ENCODE measurements at places on chromosomes 2 and 18.

GRCh38 chr2:108297436-108298141, 8.9 kb downstream of the SULT1C2 start:
- no peak for DNase-seq

DNA sequence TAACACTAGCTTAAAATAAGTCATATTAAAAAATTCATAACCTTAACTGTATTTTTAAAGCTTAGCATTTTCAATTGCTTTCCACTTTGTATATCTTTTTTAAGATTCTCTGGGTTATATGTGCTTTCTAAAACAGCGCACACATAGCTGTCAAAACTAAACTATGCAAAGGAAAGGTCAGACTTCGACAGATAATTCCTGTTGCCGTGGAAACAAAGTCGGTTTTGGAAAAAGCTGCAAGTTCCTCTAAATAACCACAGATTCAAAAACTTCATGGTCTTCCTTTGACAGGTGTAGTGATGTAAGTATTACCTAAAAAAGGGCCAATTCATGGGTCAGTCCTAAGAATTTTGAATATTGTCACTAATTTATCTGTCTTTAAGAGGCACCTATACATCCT, 249.6 kb upstream of the TFPI start:
- no peak for DNase-seq

- no peak for DNase-seq
Measured at GRCh38 chr2:231361701-231362554, 33.6 kb upstream of the B3GNT7 start.

GRCh38 chr18:26121476-26121875, 12.2 kb upstream of the PSMA8 start:
- no peak for DNase-seq

DNA sequence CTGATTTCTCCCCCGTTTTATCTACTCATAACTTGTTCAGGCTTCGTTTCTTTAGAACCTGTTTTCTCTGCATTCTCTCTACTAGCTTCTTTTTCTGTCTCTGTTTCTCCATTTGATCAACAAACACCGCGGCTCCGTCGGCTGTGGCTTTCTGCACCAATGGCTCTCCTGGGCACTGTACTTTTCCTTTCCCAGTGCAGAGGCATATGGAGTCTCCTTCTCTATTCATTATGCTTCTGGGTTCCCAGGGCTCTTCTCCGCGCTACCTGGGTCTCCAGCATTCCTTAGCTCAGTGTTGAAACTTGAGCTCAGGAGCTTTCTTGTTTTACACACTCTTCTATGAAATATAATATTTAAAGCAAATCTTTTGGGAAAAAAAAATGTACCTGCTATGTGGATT, 196.6 kb upstream of the SOX11 start:
- DNase-seq, result no peak

GRCh38 chr2:55729136-55729685, 35.6 kb upstream of the PNPT1 start:
- DNase-seq, result no peak

GRCh38 chr2:64325477-64325851, 128.5 kb upstream of the LGALSL start:
- no peak for DNase-seq

DNA sequence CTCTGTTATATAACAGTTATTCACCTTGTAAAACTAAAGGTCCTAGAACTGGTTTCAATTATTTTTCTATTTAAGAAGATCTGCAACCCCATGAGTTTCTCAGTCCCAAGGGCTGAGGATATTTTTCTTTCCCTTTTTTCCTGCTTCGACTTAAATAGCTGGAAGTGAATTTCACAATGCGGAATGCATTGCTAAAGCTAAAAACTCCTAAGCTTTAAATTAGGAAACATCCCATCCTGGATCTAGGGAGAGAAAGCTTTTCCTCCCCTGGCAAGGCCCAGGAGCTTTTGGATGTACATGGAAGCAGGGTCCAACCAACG, 1.4 kb downstream of the RFX8 start:
- DNase-seq, result no peak

GRCh38 chr2:167355821-167356220, 467.5 kb downstream of the XIRP2 start:
- DNase-seq, result no peak

DNA sequence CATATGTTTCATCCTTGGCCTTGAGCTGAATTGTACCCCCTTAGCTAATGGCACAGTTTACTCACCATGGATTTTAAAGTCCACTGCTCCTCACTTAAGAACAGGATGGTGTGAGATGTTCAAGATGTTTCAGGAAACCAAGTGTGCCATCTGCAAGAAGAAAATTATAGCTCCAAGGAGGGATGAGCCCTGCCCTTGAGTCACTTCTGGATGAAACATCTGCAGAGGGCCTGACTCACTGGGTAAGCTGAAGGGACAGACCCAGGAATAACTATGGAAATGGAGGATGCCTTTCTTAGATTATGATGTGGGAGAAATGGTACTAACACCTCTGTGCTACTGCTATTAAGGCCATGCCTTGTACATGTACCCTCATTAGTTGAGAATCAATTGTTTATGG, 6.4 kb downstream of the MARS2 start:
- DNase-seq, result no peak

DNA sequence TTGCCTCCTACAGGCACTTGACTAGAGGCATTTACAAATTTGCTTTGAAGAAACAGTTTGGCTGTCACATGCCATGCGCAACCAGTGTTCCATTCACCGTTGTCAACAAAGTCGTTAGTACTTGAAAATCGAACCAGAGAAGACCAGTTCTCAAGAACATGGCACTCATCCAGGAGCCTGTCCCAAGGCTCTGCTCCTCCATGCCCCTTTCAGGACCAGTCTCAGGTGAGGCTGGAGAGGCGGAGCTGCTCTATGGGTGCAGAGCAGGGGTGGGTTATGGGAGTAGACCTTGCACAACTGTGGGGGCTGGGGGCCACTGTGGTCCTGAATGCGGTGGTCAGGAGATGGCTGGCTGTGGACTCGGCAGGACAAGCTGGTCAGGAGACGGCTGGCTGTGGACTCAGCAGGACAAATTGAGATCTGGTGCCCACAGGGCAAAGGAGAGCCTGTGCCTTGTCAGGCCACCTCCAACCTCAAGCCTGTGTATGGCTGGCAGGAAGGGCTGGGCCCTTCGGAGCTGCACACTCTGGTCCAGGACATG, 12.3 kb upstream of the ATP9B start:
- no peak for DNase-seq

- DNase-seq, result no peak
Measured at GRCh38 chr2:180075870-180076269, 68.8 kb upstream of the CWC22 start.

- no peak for DNase-seq
Measured at GRCh38 chr2:212145121-212145520, 393.5 kb downstream of the ERBB4 start.

DNA sequence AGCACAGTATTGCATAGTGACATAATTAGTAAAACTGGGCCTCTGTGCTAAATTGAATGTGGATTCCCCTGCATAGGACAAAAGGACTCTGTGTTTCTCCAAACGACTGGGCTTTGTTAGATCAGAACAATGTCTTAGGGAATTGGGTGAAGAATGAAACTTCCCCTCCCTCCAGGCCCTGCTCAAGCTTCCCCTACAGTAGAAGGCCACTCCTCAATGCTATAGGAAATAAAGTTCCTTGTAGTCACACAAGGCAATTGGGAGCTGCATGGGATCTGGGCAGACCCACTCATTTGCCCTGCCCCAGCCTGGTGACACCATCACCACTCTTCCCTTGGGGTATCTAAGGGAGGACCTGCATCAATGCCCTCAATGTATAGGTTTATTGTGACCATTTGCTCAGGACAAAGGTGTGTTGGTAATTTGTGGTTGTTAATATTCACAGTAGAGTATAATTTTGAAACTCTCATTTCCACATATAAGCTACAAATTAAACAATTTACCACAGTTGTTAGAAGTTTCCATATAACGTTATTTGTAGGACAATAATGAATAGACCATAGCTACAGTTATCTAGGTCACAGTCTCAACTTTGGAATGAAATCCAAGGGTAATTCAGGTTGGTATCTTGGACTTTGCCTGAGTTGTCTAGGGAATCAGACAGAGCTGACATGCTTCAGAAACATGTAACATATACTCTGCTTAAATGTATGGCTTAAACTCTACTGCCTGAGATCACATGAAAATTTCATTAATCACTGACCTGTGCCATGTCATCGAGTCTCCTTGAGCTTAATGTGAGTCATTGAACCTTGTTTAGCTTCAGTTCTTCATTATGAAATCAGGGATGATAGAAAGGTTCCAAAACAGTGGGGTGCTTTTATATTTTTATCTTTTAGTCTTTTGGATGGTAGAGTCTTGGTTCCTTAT, 64.8 kb upstream of the DARS1 start:
- DNase-seq, result no peak

DNA sequence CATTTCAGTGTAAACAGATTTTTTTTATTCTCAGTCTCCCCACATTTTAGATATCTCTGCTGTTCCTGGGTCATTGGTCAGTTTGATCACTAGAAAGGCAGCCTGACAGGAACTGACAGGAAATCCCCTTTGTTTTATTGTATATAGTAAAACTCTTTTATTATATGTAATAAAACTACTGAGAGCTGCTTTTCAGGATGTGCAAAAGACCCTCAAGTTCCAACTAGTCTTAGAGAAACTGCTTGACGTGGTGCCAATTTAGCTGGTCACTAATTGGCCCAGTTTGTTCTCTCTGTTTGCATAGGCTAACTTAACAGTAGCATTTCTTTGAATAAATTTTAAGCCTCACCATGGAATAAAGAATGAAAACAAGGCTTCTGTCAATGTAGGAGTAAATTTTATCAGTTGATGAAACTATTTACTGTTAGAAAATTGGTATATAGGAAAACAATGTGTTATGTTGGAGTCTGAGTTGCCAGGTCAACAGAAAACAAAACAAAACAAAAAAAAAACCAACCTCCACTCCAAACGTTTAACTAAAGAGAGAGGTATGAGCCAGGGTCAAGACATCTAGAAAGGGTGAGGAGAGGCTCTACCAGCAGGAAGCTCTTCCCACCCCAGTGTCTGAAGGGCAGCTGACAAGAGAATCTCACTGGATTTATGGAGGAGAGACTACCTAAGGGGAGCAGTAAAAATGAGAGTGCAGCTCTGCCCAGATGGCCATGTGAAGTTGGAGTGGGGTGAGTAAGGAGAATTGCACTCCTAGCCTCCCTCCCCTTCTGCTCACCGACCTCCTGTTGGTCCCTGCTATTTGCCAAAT, 184.6 kb downstream of the ST6GAL2 start:
- no peak for DNase-seq

DNA sequence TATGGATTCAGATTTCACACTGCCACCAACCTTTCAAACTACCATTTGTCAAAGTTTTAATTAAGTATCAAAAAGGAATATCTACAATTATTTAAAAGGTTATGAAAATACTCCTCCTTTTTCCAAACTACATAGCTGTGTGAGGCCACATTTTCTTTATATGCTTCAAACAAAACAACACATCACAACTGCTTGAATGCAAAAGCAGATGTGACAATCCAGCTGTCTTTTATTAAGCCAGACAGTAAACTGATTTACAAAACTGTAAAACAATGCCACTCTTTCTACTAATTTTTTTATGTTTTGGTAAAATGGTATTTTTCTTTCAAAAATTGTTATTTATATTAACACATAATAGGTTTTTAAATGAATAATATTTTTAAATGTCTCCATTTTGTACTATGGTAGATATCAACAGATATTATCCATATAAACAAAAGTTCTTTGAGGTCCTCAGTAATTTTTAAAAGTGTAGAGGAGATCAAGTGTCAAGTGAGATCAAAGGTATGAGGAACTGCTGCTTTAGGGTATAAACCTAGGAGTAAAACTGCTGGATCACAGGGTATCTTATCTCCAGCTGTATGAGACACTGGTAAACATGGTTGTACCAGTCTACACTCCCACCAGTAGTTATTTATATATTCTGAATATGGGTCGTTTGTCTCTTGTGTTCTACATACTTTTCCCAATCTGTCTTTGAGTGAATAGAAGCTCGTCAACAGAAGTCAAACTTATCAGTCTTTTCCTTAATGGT, 68.8 kb upstream of the SERTAD2 start:
- DNase-seq, result no peak

DNA sequence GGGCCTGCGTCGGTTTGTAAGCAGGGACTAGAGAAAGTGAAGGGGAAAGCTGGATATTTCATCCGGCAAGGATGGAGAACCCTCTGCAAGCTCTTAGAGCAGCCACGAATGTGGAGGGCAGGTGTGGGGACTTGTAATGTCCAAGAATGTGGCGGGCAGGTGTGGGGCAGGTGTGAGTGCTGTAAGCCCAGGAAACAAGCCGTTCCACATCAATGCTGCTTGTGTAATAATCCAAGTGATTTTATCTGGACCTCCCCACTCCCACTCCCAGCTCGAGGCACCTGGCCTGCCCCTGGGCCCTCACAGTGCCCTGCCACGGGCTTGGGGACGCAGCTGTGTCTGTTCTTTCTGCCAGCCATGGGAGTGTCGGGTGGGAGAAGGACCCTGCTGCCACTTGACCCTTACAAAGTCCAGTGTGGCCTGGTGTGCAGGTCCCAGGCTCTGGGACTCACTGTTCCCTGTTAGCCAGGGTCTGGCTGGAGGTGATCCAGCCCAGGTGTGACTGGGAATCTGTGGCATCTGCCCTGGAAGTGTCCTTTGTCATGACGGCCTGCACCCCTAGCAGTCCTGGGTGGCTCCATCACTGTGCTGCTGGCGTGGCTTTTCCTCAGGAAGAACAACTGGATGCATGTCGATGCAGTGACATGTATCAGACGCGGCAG, 42.8 kb downstream of the SOX11 start:
- no peak for DNase-seq

All from CD4-positive, alpha-beta T cell (primary cell).